ENCODE measurements at places on chromosomes 6 and 20.
A peak's percentile ranks its signal among the peaks of the same experiment; 100 is the strongest.

GRCh38 chr20:23629542-23630391 lies 8.0 kb downstream of the CST3 start:
- DNase-seq: no peak

- DNase-seq: no peak
Measured at GRCh38 chr6:131208787-131209186, 73.5 kb downstream of the AKAP7 start.

- no peak for DNase-seq
Measured at GRCh38 chr6:167127785-167128531, 5.1 kb downstream of the CCR6 start.

- DNase-seq: no peak
Measured at GRCh38 chr6:30000156-30000791, 57.9 kb downstream of the HLA-A start.

DNA sequence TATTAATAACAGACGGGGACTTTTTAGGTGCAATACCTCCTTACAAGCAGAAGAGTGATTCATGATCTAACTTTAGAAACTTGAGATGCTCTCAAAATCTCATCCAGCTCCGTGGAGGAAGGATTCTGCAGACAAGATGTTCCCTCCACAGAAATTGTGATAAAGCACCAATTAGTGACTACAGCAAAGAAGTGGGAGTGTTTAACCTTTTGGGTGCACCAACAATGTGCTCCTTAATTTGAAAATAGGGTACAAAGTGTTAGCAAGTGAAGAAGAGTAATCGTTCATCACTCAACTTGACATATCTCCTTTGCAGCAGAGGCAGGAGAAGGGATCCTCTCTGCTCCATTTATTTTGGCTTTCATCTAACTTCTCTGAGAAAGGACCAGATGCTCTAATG lies 22.8 kb upstream of the SCP2D1 start:
- DNase-seq: no peak

DNA sequence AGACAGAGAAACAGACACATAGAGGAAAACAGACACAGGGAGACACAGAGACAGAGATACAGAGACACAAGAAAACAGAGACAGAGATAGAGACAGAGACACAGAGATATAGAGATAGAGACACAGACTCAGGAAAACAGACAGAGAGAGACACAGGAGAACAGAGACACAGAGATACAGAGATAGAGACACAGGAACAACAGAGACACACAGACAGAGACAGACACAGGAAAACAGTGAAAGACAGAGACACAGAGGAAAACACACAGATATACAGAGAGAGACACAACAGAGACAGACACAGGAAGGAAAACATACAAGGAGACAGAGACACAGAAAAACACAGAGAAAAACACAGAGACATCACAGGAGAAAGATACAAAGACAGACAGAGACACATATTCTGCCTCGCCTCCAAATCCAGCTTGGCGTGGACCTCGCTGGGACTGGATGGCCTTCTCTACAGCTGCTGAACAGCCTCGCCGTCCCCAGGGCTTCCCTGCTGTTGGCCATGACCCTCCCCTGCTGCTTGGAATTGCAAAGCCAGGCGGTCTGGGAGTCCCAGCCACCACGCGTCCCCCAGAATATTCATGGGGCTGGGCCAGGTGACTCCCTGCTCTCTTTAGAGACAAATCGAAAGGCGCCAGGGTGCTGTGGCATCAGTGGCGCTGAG lies 36.8 kb downstream of the NTSR1 start:
- DNase-seq: no peak

DNA sequence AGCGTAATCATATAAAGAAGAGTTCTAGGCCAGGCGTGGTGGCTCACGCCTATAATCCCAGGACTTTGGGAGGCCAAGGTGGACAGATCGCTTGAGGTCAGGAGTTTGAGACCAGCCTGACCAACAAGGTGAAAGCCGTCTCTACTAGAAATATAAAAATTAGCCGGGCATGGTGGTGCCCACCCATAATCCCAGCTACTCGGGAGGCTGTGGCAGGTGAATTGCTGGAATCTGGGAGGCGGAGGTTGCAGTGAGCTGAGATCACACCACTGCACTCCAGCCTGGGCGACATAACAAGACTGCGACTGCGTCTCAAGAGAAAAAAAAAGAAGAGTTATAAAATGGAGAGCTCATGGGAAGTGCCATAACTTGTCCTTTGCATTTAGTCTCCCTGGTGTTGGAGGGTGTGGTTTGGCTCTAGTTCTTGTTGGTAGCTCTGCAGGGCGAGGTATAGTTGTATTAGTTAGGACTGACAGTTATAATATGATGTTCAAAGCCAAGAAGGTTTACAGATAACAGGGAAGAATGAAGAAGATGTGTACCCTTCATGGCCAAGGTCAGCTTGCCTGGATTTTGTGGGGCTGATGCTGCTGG lies 54.8 kb downstream of the UTRN start:
- no peak for DNase-seq

DNA sequence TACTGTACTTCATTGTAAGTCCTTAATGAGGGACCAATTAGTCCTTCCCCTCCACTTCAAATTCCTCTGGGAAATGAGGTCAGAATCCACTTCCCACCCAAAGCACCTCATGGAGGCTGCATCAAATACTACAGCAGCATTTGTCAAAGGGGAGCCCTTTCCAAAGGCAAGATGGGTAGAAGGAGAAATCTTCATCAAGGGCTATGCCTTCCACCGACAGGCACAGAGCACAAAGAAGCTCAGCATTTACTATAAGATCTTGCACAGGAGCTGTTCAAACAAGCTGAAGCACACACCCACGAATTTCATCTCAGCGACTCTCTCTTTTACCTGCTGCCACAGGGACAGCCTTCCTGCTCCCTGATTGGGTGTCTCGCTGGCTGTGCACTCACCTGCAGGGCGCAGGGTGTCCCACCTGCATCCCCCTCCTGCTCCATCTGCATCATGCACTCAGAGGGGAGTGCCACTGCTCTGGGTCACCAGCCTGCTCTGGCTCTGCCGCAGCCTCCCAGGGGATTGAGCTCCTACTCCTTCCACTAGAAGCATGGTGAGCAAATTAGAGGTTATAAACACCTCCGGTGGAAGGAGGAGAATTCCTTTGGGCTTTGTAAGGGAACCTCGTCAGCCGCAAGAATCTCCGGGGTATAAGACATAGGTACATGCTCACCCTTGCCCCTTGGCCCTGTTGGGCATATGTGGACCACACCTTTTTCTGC lies 164.5 kb downstream of the ATXN1 start:
- no peak for DNase-seq

DNA sequence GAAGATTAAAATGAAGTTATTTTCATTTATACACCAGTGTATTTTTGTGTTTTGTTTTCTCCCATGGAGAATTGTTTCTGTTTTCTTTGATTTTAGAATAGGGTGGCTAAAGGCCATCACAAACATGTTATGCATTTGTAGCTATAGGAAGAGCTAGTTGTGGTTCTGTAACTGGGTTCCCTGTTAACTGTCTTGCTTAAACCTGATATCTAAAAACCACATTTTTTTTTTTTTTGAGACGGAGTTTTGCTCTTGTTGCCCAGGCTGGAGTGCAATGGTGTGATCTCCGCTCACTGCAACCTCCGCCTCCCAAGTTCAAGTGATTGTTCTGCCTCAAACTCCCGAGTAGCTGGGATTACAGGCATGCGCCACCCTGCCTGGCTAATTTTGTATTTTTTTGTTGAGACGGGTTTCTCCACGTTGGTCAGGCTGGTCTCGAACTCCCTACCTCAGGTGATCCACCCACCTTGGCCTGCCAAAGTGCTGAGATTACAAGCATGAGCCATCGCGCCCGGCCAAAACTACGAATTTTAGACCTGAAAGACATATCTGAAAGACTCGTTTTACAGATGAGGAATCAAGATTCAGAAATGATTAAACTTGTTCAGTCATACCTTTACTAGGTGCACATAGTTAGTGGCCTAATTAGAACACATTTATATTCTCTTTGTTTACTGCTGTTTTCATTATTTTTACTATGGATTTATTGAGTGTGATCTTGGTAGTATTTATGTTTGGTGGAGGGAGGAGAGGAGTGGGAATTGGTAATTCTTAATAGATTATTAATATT lies 18.0 kb downstream of the SCAF8 start:
- no peak for DNase-seq

DNA sequence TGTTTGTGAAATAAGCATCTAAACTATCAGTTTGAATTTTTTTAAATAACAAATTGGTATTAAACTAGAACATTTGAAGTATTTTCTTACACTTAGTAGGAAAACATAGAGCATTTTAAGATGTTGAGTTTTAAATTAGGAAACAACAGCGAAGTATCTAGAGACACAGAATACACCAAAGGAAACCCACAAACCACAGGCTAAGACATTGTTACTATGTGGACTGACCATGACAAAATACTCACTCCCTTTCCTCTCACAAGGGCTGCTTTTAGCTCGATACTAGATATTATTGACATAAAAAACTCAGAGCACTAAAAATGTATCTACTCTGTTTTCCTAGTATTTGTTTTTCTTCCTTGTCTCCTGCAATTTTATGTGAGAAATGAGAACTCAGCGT lies 266.0 kb upstream of the CITED2 start:
- DNase-seq: no peak

GRCh38 chr6:33073431-33073871 lies at the start of gene HLA-DPA1:
TSS of gene HLA-DPA1 (minus strand) at chr6:33073649.
- peak; percentile 40 for DNase-seq

DNA sequence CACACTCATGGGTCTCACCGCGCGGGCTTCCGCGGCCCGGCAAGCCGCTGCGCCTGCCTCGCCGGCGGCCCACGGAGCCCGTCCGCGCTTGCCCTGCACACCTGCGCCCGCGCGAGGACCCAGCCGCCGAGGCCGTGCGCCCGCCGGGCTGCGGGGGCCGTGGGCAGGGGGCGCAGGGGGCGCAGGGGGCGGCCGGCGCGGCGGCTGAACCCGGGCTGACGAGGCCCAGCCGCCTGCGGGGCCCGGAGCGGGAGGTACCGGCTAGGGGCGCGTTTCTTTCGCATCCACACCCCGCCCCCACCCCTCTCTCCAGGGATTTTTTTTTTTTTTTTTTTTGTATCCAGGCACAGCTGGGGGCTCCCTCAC lies 43.8 kb upstream of the OSTM1 start:
- DNase-seq: no peak

- DNase-seq: no peak
Measured at GRCh38 chr6:46284475-46284874, 113.7 kb upstream of the ENPP5 start.

DNA sequence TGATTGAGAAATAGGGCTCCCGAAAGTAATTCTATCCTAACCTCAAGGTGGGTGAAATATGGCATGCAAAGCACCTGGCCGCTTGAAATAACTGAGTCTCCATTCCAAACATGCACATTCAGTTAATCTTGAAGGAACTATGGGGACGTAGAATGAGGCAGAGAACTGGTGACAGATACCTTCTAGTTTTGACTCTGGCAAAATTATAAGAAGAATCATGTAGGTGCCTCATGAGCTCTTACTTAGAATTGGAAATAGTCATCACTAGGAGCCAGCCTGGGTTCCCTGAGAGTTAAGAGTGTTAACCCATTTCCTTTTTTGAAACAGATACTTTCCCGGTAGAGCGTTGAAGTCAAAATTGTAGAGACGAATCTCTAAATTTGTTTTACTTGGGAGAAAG lies 49.3 kb downstream of the RPF2 start:
- DNase-seq: no peak

DNA sequence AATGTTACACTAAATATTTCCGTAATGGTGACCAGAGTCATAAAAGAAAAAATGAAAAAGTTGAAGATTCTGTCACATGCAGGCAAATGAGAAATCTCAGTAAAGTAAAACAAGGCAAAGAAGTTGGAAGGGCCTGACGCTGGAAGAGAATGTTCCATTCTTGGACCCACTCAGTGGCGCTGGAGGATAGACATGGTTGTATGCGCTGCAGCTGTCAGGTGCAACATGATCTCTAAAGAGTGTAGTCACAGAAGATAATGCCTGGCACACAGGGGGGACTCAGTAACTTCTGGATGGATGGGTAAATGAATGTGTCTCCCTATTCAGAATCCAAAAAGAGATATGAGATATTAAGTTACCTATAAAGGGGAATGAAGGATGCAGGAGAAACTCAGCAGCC lies 116.3 kb downstream of the FAXC start:
- DNase-seq: no peak

GRCh38 chr20:51027035-51027795 lies 4.3 kb upstream of the KCNG1 start:
- DNase-seq: no peak

DNA sequence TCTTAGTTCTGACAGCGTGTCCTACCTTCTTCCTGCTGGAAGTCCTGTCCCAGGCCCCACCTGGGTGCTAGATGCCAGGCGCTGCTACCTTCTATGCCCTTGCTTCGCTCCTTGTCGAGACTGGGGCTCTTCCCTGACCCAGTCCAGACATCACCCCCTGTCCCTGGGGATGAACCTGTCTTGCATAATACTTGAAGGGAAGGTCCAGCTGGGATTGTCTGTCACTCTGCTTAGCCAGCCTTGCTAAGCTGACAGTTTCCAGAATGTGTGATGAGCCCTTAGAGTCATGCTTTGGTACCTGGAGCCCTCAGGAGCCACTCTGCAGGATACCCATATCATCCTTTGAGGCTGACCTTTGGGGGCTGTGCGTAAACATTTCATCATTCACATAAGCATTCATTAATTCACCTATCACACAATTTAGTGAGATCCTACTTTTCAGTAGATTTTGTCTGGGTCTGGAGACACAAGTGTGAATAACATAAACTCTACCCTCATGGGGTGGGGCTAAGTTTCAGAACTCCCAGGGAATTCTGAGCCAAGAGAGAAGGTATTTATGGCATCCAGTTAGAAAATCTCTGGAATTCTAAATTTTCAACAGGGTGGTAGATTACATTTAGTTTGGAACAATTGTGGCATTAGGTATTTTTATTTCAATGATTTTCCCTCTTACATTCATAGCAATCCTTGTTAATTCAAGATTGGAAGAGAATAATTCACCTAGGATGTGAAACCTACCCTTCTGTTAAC lies 151.1 kb upstream of the HDAC2 start:
- peak; percentile 18 for DNase-seq

DNA sequence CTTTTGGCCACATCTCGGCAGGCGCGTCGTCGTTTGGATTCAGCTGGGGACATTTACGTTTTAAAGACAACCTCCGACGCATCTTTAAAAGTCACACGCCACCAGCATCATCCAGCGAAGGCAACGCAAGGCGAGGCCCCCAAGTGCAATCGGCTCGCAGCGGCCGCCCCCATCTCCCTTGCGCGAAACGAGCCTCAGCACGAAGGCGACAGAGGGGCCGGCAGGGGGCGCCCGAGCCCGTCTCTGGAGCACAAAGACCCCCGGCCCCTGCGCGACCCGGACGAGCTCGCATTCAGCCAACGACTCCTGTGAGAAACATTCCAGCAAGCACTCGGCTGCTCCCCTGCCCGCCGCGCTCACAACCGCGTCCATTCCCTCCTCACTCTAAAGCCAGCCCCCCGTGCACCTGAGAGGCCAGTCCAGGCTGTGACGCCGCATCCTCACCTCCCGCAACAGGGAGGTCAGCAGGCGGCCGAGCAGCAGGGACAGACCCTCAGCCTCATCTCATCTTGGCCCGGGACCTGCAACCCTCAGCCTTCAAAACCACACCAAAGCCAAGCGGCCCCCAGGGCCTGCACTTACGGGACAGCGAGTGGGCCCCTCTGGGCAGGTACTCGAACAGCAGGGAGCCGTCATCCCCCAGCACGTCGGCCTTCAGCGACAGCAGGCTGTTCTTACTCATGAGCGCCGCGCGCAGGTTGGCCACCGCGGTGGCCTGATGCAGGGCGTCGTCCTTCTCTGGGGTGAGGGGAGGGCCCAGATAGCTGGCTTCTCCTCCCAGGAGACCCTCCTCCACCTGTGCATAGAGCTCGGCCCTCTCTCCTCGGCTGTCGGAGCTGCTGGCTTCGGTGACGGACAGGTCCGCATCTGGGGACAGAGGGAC lies 35.8 kb downstream of the SLC2A4RG start:
- DNase-seq: peak; percentile 46
